ENCODE measurements at places on chromosomes 7 and 10. TPM values are rescaled to one million over a fixed set of nuclear protein-coding genes. Genes with fewer than 3 reads are reported as not detected.
A peak's percentile ranks its signal among the peaks of the same experiment; 100 is the strongest.

- H3K4me3 ChIP-seq: no peak overlapping the region
- peaks cover 6% of the 10 kb centered on the region for H3K36me3 ChIP-seq
- no peak overlapping the region for H3K27ac ChIP-seq
- no peak for DNase-seq
- peaks cover 68% of the 10 kb centered on the region for H3K4me1 ChIP-seq
- no peaks in the 10 kb centered on the region for H3K27me3 ChIP-seq
Measured at GRCh38 chr10:17203416-17203815, 1.9 kb upstream of the TRDMT1 start.

GRCh38 chr10:50653758-50654157 lies 30.0 kb upstream of the SGMS1 start:
- no peaks in the 10 kb centered on the region for H3K36me3 ChIP-seq
- H3K27ac ChIP-seq: no peak overlapping the region
- peaks cover 17% of the 10 kb centered on the region for H3K4me1 ChIP-seq
- DNase-seq: no peak
- H3K4me3 ChIP-seq: no peak overlapping the region

DNA sequence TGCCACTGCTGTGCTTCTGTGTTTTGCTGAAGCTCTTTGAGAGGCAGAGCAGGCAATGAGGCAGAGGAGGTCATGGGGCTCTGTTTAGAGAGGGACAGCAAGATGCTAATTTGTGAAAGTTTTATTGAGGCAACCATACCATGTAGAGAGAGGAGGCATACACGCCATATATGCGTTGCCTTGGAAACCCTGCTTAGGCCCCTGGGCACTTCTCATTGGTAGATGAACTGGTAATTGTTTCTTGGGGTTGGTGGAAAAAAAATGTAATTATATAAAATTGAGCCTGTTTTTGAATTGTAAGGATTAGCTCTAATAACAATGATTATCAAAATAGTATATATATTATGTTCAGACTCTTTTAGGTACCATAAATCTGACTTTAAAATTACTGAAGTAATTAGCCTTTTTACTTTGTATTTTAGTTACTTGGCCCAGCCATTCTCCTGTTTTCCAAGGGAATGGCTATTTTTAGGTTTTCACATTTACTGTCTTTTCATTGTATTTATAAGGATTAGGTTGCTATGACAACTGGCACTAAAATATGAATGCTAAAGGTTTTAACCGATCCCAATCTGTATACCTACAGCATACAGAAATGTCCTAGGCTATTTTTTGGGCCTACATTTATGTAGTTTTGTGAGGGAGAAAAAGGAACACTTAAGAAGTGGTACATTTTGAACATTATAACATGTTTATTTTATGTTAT lies 52.4 kb downstream of the BZW2 start:
- H3K27ac ChIP-seq: no peak overlapping the region
- no peaks in the 10 kb centered on the region for H3K27me3 ChIP-seq
- H3K4me1 ChIP-seq: no peaks in the 10 kb centered on the region
- H3K4me3 ChIP-seq: no peak overlapping the region
- DNase-seq: no peak

DNA sequence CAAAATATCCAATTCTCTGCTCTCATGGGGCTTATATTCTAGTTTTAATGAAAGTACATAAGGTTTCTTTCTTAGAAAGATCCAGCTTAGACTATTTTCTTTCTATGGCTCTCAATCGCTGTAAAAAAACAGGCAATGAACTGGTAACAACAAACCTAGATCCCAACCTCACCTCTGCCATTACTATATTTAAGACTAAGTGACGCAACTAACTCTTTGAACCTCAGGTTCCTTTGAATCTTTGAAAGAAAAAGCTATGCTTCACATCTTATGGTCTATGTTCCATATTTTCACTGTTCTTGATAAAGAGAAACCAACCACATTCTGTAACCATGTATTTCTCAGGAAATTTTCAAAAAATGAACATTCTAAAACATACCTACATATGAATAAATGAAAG lies 88.5 kb downstream of the ELAPOR2 start:
- H3K36me3 ChIP-seq: no peaks in the 10 kb centered on the region
- H3K27ac ChIP-seq: no peak overlapping the region
- DNase-seq: no peak
- no peaks in the 10 kb centered on the region for H3K4me1 ChIP-seq
- H3K4me3 ChIP-seq: no peak overlapping the region

DNA sequence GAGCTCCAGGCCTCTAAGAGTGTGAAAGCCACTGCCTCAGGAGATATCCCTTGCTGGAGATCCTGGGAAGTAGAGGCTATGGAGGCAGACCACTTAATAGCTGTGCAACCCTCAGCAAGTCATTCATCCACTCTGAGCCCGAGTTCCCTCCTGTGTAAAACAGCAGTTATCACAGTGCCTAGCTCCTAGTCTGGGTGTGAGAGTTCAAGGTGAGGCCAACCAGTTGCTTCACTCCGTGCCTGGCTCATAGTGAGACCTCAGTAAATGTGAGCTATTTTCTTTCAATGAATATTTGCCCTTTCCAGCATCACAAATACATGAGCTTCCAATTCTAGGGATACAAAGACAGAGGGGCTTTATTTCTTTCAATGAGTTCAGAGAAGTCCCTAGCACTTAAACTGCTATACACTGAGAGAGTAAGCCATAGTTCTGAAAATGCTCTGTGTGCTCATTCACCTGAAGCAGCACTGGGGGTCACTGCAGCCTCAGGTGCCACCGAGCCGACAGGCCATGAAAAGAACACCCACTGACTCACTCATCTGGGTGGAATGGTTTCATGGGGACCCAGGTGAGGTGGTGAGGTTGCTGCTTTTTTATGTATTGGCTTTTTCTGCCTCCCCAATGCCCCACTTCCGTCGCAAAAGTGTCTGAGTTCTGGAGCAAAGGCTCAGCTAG lies 259.8 kb downstream of the KCNMA1 start:
- H3K27me3 ChIP-seq: peaks cover 21% of the 10 kb centered on the region
- no peak overlapping the region for H3K27ac ChIP-seq
- peaks cover 9% of the 10 kb centered on the region for H3K4me1 ChIP-seq

DNA sequence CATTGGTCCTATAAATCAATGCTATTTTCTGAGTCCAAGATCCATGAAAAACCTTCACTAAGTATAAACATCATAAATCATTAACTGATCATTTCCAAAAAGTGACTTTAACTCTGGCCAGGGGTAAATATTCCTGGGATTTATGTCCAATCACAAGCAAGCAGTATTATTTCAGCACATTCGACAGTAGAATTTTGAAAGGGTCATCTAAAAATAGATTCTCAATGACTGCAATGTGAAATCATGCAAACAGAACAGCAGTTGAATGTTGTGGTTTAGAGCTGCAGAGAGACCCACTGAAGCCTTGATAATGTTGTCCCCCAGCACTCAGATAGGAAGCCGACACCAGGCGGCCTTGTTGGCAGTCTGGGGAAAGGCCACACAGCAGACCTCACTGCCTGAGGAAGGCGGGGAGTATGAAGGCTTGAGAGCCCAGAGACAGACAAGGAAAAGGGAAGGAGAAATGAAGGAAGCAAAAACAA lies 38.1 kb downstream of the FAM107B start:
- no peak for DNase-seq
- H3K4me3 ChIP-seq: no peak overlapping the region

- H3K36me3 ChIP-seq: peaks cover 3% of the 10 kb centered on the region
- peak overlapping the region; percentile 6 for H3K27ac ChIP-seq
- peaks cover 2% of the 10 kb centered on the region for H3K27me3 ChIP-seq
- peaks cover 30% of the 10 kb centered on the region for H3K4me1 ChIP-seq
- DNase-seq: peak; percentile 26
Measured at GRCh38 chr10:29635711-29636144, 957 bp upstream of the SVIL start.

GRCh38 chr10:12579954-12580858 lies 230.9 kb downstream of the CAMK1D start:
- H3K36me3 ChIP-seq: peaks cover 3% of the 10 kb centered on the region
- no peak overlapping the region for H3K27ac ChIP-seq
- no peak overlapping the region for H3K4me3 ChIP-seq
- no peaks in the 10 kb centered on the region for H3K27me3 ChIP-seq

DNA sequence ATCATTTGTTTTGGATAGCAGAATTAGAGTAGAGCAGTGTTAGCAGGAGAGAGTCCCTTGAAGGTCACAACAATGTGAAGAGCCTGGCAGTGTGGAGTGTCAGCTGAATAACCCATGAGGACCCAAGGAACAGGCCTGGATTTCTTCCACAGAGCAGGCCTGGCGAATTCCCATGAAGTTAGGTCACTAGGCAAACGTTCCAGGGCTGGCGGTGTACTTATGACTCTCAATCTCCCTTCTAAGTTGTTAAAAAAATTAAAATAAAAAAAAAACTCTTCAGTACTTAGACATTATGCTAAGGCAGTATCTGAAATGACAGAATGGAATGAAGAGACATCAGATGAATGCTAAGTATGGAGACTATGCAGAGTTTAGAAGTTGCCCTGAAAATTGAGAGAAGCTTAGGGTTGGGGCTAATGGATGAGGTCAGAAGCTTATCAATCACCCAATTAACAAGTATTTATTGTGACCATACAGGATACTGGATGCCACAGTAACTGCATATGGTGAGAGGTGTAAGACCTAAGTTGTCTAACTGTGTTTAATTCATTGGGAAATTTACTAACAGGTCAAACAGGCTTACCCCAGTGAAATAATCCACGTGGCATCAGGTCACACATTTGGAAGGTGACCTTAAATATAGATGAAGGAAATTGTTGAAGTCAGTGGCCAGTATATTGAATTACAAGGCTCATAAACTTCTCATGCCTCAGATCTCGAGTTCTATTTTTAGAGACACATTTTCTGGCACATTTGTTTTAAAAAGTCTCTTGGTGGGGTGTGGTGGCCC lies 126.2 kb upstream of the NRP1 start:
- no peaks in the 10 kb centered on the region for H3K36me3 ChIP-seq
- no peaks in the 10 kb centered on the region for H3K27me3 ChIP-seq
- no peak overlapping the region for H3K4me3 ChIP-seq

GRCh38 chr10:47031211-47031900 lies 120.1 kb downstream of the PTPN20 start:
- DNase-seq: no peak
- no peaks in the 10 kb centered on the region for H3K27me3 ChIP-seq
- no peak overlapping the region for H3K27ac ChIP-seq
- no peaks in the 10 kb centered on the region for H3K36me3 ChIP-seq
- H3K4me1 ChIP-seq: no peaks in the 10 kb centered on the region

DNA sequence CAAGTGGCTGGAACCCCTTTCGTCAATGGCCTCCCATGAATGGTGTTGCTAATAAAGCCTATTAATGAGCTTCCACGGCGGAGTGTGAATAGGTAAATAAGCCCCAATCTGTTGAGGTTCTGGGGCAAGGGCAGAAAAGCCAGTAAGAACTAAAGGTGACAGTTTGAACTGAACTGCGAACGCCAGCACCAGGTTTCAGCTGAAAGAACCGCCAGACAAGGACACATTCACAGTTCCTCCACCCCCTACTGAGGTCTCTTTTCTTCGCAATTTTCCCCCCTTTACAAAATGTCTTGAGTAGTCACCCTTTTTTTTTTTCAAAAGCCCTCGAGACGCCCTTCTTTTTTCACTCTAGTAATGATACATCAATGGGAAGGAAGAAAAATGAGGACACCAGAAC lies 2.4 kb upstream of the FGFR2 start:
- no peak overlapping the region for H3K4me3 ChIP-seq
- H3K27ac ChIP-seq: no peak overlapping the region
- H3K36me3 ChIP-seq: peaks cover 2% of the 10 kb centered on the region
- peaks cover 5% of the 10 kb centered on the region for H3K4me1 ChIP-seq
- peaks cover 41% of the 10 kb centered on the region for H3K27me3 ChIP-seq
- no peak for DNase-seq

- no peak for DNase-seq
- no peaks in the 10 kb centered on the region for H3K4me1 ChIP-seq
- H3K27ac ChIP-seq: no peak overlapping the region
Measured at GRCh38 chr7:157523766-157524421, 187.1 kb downstream of the DNAJB6 start.

GRCh38 chr7:44307905-44308595 lies 17.3 kb downstream of the CAMK2B start:
- H3K36me3 ChIP-seq: no peaks in the 10 kb centered on the region
- H3K4me3 ChIP-seq: no peak overlapping the region
- no peak overlapping the region for H3K27ac ChIP-seq
- peaks cover 25% of the 10 kb centered on the region for H3K27me3 ChIP-seq
- DNase-seq: peak; percentile 19
- H3K4me1 ChIP-seq: peaks cover 11% of the 10 kb centered on the region

DNA sequence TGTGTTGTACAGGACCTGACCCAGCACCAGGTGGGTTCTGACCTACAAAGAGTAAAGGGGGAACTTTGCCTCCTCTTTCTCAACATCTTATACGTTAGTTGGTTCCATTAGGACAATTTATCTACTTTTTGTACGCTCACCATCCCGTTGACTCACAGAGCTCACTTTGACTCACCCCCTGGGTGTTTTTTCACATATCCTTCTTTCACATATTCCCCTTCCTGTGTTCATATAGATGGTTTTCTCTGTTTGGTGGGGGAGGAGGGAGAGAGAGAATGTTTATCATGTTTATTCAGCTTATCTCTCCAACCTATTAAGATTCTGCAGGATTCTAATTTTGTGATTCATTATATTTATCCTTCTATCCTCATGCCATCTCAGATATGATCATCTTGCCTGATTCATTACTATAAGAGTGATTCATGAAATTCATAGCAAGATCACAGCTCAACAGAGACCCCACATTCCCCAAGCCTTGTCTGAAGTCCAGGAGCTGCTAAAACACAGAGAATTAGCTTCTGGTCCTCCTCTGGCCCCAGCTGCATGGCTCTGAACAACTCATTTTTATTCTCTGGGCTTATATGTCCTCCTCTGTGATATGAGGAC lies 37.2 kb downstream of the PRSS2 start:
- peaks cover 96% of the 10 kb centered on the region for H3K4me1 ChIP-seq
- peak overlapping the region; percentile 99 for H3K27ac ChIP-seq
- H3K36me3 ChIP-seq: peaks cover 32% of the 10 kb centered on the region
- peak overlapping the region; percentile 72 for H3K4me3 ChIP-seq

PIK3CG gene
- total RNA-seq: 53.1 TPM

TMEM139 gene
- 0.29 TPM for total RNA-seq

EXOSC1 gene
- 48.2 TPM for total RNA-seq

GCK gene
- total RNA-seq: not detected

SPDYE11 gene
- total RNA-seq: not detected

ZNF485 gene
- 4.7 TPM for total RNA-seq

AKR1C3 gene
- 3.9 TPM for total RNA-seq

LYZL1 gene
- total RNA-seq: not detected
